ENCODE measurements at places on chromosomes 2 and 18.

GRCh38 chr2:81942136-81942680 is 1637.7 kb upstream of the LRRTM1 start:
- no peak for DNase-seq

DNA sequence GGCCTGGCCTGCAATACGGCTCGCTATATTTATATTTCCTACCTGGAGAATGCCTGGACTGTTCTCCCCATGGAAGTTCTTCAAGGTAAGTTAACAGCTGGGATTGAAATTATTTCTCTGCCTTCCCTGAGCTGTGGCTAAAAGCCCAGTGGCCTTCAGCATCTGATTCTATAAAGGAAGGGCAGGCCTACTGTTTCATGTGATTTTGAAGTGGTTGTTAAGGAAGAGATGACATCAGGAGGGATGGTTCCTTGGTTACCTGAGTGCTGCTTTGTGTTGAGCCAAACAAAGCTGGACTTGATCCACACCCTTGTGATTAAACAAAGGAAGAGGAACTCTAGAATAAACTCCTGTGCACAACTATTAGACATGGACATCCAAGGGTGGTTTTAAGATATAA is 61.6 kb downstream of the MFSD6 start:
- no peak for DNase-seq

- DNase-seq, result no peak
Observed at GRCh38 chr2:217482056-217482710, 520.6 kb downstream of the TNS1 start.

GRCh38 chr18:42641996-42642395 is 473.5 kb downstream of the RIT2 start:
- DNase-seq, result no peak

GRCh38 chr2:182818501-182818900 is 47.9 kb downstream of the FRZB start:
- DNase-seq, result no peak

GRCh38 chr18:13026583-13027270 is 35.6 kb downstream of the CEP192 start:
- DNase-seq, result no peak

GRCh38 chr2:47721296-47721695 is 61.6 kb upstream of the MSH6 start:
- no peak for DNase-seq

DNA sequence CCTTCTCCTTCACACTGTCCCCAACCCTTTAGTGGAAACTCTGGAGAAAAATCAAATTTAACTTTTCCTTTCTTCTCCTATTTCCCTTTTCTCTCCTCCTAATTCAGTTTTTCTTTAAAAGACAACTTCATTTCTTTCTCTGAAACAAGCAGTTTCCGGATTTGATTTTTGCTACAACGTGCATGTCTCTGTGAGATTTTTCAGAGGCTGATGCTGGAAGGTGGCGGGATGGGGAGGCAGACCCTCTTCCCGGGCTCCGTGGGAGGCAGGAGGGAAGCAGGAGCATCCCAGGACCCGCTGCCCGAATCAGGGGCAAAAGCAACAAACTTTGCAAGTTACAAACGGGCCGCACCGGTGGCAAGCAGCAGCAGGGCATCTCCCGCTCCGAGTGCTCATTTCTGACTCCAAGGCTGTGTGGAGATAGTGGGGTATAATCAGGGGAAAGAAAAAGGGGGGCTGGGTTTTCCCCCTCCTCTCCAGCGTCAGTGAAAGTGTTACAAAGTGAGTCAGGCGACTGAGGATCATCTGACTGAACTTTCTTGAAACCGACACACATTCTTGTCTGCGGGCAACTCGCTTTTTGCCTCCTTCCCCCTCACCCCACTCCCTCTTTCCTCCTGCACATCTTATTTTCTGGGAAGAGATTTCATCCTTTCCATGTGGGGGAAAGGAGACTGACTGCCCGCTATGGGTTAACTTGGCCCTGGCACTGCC is 6.4 kb downstream of the ZEB2 start:
- DNase-seq, result no peak

DNA sequence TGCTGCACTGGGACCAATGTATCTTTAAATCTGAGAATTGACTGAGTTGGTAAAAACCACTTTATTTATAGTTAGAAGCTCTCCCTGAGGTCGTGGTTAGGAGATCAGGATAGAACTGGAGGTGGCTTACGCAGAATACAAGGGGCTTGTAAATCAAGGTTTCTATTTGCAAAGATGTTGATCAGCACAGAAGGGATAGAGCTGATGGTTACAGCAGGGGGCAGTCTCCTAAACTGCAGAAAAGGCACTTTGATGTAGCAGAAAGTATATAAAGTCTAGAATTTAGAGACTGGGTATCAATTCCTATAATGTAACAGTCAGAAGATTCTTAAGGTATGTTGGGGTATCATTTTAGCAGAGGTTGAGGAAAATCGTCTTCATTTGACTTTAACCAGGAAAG is 25.2 kb upstream of the ACVR1 start:
- DNase-seq, result no peak

GRCh38 chr2:199991691-199992090 is 36.3 kb downstream of the MAIP1 start:
- DNase-seq, result no peak

DNA sequence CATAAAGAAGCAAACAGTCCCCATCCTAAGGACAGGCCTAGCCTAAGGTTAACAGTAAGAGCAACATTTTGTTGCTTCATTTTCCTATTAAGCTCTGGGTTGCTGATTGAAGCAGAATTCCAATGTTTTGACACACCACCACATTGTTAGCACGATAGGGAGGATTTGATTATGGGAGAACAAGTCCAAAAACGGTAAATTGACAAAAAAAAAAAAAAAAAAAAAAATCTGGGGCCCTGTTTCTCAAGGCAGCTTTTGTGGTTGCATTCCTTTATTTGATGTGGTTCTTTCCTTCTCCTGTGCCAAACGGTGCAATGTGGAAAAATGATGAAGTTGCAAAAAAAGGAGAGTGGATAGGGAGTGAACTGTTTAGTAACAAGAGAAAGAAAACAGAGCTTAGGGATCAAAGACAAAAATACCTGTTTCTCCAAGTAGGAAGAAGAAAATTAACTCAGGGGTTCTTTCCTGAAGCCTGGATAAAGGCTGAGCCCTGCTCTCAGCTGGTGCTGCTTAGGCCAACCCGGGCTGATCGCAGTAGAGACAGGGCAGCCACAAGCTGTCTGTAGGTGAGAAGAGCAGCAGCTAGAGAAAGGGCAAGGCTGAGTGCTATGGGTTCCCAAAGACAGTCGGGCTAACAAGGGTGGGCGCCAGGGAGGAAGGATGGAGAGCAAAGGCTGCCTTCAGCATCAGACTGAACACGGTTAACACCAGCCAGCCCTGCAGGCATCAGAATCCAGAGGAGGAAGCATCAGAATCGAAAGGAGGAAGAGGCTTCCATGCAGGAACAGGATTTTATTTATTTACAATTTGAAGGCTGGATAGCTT is 167.8 kb upstream of the FOSL2 start:
- DNase-seq, result no peak

GRCh38 chr2:239819091-239819973 is 205.8 kb downstream of the NDUFA10 start:
- DNase-seq, result peak; percentile 94

DNA sequence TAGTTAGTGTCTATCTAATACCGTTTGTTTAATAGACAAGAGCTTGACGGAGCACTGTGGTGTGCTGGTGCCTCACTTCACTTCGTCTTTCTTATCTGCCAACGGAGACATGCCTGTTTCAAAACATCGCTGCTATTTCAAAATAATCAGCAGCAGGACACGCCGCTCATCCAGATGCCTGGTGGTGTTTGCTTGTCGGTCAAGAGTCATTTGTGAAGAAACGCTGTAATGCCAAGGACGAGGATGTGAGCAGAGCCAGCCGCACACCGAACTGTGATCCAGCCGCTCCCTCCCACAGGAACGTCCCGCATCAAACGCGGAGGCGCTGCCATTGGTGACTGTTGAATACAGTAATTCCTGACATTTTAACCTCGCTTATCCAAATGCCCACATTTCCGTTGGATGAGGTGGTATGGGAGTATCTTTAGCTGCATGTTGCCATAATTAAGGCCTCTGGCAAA is 432.4 kb downstream of the FBXO15 start:
- DNase-seq, result no peak

DNA sequence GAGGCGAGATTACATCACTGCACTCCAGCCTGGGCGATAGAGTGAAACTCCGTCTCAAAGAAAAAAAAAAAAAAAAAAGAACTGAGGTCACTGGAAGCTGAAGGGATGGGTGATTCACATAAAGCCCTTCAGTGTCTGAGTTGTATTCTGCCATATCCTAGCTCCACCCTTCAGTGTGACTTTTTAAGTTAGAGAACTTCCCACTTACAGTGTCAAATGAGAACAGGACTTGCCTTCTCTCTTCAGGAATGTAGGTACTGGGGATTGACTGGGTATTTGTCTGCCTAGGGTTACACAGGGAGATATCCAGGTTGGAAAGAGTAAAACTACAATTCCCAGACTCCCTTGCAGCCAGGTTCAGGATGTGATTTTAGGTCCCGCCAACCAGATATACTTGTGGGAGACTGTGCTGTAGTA is 37.9 kb downstream of the EHD3 start:
- no peak for DNase-seq

DNA sequence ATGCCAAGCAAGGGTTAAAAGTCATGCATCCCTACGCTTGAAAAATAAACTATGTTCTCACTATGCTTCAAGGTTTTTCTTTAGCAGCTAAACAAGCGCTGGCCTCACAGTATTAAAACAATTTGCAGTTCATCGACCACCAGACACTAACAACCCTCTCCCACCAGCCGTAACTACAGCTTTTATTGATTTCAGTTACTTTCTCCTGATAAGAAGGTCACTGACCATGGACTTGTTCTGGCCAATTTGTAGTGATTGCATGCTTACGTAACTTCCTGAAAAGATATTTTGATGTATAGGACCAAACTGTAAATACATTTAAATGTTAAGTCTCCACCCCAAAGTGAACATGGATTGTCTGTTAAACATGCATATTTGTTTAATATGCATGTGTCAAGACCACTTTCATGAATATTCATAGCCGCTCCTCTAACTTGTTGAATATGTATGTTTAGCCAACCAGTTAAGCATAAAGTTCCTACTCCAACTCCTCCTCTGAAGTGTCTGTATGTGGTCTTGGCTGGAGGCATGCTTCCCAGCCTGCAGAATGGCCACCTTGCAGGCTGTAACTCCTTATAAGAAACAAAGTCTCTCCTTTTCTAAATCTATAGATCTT is 1.7 kb upstream of the THOC1 start:
- DNase-seq, result no peak

GRCh38 chr2:211930331-211930730 is 608.3 kb downstream of the ERBB4 start:
- no peak for DNase-seq

- no peak for DNase-seq
Observed at GRCh38 chr2:143764261-143764660, 635.0 kb downstream of the ARHGAP15 start.

- no peak for DNase-seq
Observed at GRCh38 chr18:59744271-59744721, 47.1 kb upstream of the CCBE1 start.

GRCh38 chr2:237244178-237244577 is 158.5 kb downstream of the COPS8 start:
- DNase-seq, result no peak

- DNase-seq, result no peak
Observed at GRCh38 chr18:71760541-71760940, 783.6 kb downstream of the CBLN2 start.

DNA sequence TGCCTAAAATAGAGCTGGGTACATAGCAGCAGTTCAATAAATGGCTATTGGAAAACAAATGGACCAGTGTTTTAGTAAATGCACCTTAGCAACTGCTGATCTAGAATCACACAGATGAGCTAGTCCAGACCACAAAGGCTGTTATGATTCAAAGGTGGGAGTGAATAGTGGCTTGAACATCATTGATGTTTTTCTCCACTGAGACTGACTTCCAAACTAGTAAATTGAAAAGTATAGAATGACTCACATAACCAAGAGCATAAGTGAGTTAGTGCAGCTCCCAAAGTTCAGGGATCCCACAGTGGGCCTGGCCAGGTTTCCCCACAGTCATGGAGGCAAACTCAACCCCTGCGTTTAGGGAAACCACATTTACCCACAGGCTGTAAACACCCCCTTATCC is 106.7 kb upstream of the YPEL5 start:
- DNase-seq, result no peak

GRCh38 chr2:29733213-29733612 is 188.2 kb downstream of the ALK start:
- no peak for DNase-seq

- no peak for DNase-seq
Observed at GRCh38 chr2:172323861-172324597, 103.4 kb upstream of the ITGA6 start.

DNA sequence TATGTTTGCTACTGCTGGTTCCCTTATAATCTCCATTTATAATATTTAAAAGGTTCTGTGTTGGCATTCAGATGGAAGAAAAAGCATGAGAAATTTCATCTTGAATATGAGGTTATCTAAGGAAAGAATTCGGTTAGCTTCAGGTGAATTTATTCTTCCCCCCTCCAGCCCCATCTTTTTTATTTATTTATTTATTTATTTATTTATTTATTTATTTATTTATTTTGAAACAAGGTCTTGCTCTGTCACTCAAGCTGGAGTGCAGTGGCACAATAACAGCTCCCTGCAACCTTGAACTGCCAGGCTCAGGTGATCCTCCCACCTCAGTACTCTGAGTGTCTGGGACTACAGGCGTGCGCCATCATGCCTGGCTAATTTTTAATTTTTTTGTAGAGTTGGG is 95.5 kb upstream of the VWC2L start:
- no peak for DNase-seq

DNA sequence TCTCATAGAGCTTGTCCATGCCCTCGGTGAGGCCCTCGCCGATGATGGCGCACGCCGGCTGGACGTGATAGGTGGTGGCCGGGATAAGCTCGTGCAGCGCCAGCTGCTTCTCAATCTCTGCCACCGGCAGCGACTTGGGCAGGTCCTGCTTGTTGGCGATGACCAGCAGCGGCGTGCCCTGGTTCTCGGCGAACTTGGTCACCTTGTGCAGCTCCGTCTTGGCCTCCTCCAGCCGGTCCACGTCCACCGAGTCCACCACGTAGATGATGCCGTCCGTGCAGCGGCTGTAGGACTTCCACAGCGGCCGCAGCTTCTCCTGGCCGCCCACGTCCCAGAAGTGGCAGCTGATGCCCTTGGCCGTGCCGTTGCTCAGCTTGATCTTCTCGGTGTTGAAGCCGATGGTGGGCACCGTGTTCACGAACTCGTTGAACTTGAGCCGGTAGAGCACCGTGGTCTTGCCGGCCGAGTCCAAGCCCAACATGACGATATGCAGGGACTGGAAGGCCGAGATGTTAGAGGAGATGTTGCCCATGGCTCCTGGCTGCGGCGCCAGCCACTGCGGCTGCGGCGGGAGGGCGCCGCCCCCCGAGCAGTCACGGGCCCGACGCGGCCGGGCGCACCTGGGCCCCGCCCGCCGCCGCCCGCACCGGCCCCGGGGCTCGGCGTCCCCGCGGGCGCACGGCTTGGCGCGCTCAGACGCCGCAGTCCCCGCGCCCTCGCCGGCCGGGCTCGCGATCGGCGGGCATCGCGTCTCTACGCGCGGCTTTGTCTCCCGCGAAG is 636 bp downstream of the ARL4C start:
- no peak for DNase-seq

DNA sequence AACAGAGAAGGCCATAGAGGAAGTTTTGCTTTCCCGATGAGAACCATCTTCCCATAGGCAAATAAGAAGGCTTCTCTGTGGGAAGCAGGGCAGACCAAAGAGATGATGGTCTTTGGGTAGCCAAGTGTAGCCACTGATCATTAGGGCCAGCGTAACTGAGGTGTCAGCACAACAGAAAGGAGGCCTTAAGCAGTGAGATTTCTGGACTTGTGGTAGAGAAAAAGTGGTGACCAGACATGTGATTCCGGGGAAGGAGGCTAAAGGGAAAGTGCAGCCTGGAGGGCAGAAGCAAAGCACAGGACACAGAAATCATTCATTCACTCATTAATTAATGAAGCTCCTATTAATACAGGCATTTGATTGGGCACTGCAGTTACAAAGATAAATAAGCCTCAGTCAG is 15.4 kb downstream of the EVA1A start:
- no peak for DNase-seq
